ENCODE measurements at places on chromosomes 3 and 15.
A peak's percentile ranks its signal among the peaks of the same experiment; 100 is the strongest.

GRCh38 chr3:46852334-46852720 lies 10.9 kb downstream of the MYL3 start:
- no peak for DNase-seq

DNA sequence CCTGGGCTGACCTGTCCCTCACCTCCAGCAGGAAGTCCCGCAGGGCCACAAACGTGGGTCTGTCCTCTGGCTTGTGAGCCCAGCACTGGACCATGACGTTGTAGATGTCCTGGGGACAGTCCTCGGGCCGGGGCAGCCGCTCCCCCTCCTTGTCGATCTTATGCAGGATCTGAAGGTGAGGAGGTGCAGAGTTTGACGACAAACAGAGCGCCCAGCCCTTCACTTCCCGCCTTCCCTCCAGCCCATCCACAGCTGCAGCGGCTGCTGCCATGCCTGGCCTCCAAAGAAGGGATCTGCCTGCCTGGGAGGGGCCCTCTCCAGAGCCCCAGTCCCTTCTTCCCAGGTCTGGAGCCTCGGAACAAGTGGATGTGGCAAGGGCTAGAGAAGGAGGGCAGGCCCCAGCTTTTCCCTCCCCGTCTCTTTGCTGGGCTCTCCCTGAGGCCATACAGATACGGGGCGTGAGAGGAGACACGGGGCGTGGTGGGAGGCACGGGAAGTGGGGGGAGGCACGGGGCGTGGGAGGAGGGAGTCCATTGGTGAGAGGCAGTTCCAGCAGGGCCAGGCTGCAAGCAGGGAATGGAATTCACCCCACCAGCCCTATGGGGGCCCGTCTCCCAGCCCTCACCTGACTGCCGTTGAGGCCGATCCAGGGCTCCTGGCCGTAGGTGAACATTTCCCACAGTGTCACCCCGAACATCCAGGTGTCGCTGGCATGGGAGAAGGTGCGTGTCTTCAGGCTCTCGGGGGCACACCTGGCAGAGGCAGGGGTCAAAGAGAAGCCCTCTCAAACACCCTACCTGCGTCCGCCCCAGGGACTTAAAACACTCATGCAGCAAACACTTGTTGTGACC lies 29.7 kb downstream of the TNK2 start:
- DNase-seq, result no peak

DNA sequence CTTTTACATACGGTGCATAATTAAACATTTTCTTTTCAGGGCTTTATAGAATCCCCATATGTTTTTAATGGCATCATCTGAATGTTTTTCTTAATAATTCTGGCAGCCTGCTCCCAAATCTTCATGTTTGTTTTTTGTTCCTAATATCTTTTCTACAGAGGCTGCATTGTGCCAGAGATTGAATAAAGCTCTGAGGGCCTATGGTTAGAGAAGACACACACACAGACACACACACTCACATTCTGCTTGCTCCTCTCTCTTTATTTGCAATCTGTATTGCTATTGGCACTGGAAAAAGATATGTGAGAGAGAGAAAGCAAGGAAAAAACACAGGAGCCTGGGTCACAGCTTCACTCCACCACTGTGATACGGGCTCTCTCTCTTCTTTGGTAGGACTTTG lies 136.0 kb downstream of the MECOM start:
- no peak for DNase-seq

DNA sequence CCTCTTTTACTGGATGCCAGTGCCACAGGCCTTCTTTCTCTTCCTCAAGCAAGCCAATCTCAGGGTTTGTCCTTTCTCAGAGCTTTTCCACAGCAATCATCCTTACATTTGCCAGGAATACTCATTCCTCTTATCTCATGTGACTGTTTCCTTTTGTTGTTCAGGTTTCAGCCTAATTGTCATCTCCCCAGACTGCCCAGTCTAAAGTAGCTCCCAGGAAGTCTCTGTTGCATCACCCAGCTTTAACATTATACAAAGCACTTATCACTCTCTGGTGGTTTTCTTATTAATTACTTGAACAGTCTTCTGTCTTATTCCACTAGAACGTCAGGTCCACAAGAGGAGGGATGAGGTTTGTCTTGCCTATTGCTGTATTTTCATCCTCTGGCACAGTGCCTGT lies 65.8 kb downstream of the CADPS start:
- no peak for DNase-seq

DNA sequence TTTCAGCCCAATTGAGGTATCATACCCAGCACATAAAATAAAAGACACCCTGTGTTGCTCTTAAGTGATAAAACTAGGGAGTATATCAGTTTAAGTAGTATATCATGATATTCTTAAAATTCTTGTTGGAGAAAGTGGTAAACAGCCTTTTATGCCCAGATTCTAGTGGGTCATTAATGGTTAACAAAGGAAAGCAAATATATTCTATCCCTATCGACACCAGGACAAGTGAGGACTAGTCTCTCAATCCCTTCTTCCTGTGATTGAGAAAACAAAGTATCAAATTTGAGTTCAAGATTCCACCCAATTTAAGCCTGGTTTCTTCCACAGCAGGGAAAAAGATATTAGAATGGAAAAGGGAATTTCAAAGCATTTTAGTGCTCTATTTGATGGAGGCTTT lies 142.4 kb upstream of the IL12A start:
- no peak for DNase-seq

GRCh38 chr3:73055583-73055982 lies 5.9 kb upstream of the EBLN2 start:
- DNase-seq, result no peak

GRCh38 chr3:196207833-196208607 lies 3.2 kb downstream of the ZDHHC19 start:
- DNase-seq, result peak; percentile 53

GRCh38 chr3:21152555-21152954 lies 598.5 kb downstream of the ZNF385D start:
- no peak for DNase-seq

GRCh38 chr15:38652183-38652794 lies 87.7 kb upstream of the RASGRP1 start:
- DNase-seq, result no peak

- DNase-seq, result no peak
Observed at GRCh38 chr3:140686128-140686527, 8.3 kb downstream of the TRIM42 start.

DNA sequence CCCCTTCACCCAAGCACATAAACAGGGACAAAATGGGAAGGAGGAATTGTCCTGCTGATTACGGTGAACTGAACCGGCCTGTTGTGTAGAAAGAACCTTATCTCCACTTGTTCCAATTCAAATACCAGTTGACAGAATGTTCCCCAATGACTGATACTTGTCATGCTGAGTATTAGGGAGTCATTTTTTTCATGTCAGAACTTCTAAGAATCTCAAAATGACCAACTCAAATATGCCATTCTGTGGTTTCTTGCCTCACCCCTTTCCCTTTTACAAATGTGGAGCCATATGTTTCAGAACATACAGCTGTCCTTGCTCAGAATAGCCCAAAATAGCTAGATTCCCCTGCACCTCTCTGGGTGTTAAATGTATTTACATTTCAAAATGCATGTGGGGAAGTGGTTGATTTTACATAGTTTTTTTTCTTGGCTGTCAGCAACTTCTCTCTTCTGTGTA lies 405.9 kb upstream of the TBL1XR1 start:
- no peak for DNase-seq

- no peak for DNase-seq
Observed at GRCh38 chr15:25184356-25185155, 229.8 kb downstream of the SNRPN start.

GRCh38 chr15:48718646-48719045 lies 73.1 kb upstream of the FBN1 start:
- DNase-seq, result no peak

- no peak for DNase-seq
Observed at GRCh38 chr3:61657689-61658088, 96.3 kb downstream of the PTPRG start.

GRCh38 chr15:89828281-89829145 lies 13.9 kb upstream of the ANPEP start:
- DNase-seq, result no peak

Measured in CD4-positive, CD25-positive, alpha-beta regulatory T cell (primary cell).